ENCODE measurements at places on chromosomes 6 and 20.

GRCh38 chr6:3789018-3789895 lies 37.7 kb upstream of the PXDC1 start:
- no peak for DNase-seq

DNA sequence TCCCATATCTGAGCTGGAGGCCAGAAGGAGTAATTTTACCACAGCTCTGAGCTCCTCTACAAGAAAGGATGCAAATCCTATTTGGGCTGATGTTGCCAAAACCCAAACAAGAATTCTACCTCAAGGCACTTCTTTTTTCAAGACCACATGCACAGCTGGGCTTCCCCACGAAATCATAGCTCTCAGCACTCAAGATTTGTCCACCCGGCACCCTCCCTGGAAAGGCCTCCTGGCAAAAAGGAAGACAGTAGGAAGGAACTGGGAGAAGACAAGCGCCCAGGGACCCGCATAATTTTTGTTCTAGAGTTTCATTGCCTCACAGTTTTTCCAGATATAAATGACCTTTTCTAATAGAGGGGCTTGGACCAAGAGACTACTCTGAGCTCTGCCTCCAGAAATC lies 90.5 kb downstream of the BANF2 start:
- DNase-seq = no peak

DNA sequence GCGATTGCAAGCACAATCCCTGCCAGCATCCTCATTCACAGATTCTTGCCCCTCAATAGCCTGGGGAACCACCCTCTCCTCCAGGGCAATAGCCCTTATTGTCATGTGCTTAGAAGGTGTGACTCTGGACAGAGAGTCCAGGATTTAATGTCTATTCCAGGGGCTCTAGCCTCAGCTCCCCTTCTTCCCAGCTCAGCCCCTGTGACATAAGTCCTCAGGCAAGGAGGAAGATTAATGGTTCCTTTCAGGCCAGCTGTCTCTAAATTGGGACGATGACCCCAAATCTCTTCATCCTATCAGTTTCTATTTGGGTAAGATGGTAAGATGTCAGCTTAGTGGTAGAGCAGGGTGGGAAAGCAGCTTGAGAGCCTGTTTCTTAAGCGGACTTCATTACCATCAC lies 8.1 kb downstream of the LRFN2 start:
- DNase-seq = no peak

DNA sequence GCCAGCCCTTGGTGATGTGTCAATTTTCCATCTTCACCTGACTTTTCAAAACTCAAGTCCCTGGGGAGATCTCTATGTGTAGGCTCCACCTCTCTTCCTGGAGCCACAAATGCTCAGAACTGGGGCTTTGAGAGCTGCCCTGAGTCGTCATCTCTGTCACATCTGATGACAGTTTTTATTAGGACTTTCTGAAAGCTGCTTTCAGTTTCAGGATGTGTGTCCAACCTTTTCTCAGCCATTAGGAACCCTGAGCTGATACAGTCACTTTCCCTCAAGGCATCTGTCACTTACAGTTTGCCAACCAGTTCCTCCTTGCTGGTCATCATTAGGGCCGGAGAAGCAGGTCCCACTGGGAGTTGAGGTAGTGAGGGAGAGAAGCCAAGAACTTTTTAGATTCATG lies 365.9 kb upstream of the CHD6 start:
- DNase-seq = no peak

DNA sequence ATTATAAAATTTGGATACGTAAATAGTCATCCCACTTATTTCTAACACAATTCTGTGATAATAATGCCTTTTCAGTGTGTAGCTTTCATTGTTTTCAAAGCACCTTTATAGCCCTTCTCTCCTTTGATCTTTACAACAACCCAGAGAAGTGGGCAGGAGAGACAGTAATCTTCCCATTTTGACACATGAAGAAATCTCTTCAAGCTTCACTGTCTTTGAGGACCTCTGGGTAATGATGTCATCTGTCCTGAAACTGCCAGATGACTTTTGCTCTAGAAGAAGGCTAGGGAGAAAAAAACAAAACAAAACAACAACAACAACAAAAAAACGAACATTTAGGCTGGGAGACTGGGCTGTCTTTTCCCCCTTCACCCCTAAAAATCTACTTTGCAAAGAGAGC lies 203.0 kb downstream of the KCNQ5 start:
- no peak for DNase-seq

GRCh38 chr6:161254126-161254463 lies 19.8 kb downstream of the AGPAT4 start:
- DNase-seq = no peak

DNA sequence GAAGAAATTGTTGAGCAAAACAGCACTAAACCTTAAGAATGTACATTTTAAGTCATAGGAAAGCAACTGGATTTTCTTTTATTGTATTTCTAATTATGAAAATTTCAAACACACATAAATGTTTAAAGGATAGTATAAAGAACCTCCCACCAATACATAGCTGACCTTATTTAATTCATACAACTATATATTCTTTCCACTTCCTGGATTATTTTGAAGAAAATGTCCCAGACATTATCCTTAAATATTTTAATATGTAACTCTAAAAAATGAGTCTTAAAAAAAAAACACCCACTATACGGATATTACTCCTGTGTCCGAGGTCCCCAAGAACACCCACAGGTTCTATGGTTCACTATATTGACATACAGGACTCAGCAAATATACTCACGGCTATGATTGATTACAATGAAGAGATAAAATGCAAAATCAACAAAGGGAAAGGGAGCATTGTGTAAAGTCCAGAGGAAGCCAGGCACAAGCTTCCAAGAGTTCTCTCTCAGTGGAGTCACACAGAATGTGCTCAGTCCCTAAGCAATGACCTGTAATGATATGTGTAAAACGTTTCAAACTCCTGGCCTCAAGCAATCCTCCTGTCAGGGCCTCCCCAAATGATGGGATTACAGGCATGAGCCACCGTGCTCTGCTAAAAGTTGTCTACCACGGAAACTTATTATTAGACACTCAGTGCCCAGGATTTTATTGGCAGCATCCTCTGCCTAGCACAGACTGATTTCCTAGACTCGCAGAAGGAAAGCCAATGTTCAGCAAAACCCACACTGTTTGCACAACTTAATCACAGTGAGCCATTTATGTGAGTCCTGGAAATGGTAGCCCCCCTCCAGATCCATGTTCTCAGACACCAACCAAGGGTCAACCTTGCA lies 23.2 kb downstream of the GLYATL3 start:
- DNase-seq = no peak

GRCh38 chr6:146909376-146909775 lies 294.8 kb upstream of the STXBP5 start:
- DNase-seq = no peak

- no peak for DNase-seq
Observed at GRCh38 chr6:137851669-137852068, 15.4 kb upstream of the TNFAIP3 start.

DNA sequence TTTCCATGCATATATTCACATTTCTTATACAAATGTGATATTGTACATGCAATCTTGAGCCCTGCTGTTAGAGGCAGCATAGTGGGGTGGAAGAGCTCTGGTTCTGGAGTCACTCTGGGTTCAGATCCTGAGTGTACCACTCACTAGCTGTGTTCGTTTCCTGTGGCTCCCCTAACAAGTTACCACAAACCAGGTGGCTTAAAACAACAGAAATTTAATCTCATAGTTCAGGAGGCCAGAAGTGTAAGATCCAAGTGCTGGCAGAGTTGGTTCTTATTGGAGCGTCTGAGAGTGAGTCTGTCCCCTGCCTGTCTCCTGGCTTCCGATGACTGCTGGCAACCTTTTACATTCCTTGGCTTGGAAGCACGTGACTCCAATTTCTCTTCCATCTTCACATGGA lies 115.6 kb downstream of the MAP3K7 start:
- no peak for DNase-seq

GRCh38 chr20:46688151-46689081 lies 828 bp downstream of the TP53RK start:
- DNase-seq = peak; percentile 42

DNA sequence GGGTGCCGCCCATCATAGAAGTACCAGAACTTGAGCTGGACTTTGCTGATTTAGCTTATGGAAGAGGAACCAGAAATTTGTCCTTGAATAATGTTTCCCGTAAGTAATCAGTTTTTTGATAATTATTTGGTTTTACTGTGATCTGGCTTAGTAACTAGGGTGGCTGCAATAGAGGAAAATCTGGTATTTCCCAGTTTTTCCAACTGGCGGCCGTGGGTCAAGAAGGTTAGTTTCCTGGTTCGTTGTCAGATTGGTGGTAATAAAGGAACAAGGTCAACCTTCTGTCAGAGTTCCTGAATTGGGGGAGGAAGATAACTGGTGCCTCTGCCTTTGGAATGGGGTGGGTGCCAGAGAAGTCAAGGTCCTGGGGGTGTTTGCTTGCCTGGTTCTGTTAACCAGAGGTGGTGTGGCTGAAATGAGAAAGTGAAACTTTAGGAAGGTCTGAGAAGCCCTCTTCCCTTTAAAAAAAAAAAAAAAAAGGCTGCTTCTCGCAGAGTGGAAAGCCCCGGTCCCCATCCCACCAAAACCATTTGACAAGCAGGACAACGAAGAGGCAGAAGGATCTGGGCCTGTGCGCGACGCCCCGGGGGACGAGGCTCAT lies at the start of gene CALHM6:
Gene CALHM6, plus strand, starts transcription at position 45 of the 601 bp plus-strand sequence. Its CDS starts 555 bp downstream, at position 600.
- no peak for DNase-seq

Measured in pons (tissue), 1 donor.